DMS53 (cell line): ENCODE measurements at places on chromosomes 12 and 14.

- no peak for DNase-seq
Observed at GRCh38 chr14:100715803-100716202, 10.9 kb upstream of the DLK1 start.

- peak; percentile 79 for DNase-seq
Observed at GRCh38 chr14:104795781-104796686, 486 bp upstream of the AKT1 start.

DNA sequence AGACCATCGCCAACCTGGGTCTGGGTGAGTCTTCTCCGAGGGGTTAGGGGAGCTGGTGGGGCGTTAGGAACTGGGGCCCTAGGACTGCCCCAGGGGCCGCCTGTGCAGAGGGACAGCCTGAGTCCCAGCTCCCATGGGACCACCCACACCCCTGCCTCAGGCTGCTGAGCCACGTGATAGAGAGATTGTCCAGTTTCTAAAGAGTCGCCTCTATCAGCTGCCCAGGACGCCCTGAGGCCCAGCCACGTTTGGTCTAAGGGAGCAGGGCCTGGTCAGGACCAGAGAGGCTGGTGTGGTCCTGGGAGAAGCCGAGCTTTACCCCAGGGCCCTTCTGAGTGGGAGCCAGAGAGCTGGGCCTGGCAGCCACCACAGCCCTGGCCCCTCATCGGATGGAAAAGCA lies 107.1 kb downstream of the LGMN start:
- DNase-seq = no peak

DNA sequence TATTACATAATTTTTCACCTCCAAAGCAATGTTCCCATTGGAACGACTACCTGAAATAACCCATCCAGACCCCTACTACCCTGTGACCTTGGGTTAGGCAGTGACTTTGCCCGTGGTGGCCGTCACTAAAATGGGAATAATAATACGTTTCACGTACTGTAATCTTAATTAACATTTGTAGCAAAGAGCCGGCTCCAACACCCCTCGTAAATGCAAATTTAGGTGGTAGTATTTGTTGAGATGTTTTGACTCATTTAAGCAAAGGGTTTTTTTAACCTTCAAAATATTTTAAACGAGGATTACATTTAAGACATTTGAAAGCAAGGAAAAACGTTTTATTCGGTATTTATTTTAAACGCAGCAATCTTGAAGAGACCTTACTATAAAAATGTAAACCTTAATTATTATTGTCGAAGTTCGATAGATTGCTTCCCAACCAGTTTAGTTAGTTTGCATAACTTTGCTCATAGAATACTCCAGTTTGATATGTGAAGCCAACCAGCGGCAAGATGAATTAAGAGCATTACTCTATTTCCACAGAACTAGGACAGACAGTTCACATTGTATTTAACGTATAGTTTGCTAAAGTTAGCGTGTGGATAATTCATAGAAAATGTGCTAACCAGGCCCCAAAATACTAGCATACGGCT lies 1.4 kb upstream of the ARID2 start:
- peak; percentile 91 for DNase-seq
